ENCODE measurements at places on chromosomes 1 and 21. TPM values are rescaled to one million over a fixed set of nuclear protein-coding genes. Genes with fewer than 3 reads are reported as not detected.

DNA sequence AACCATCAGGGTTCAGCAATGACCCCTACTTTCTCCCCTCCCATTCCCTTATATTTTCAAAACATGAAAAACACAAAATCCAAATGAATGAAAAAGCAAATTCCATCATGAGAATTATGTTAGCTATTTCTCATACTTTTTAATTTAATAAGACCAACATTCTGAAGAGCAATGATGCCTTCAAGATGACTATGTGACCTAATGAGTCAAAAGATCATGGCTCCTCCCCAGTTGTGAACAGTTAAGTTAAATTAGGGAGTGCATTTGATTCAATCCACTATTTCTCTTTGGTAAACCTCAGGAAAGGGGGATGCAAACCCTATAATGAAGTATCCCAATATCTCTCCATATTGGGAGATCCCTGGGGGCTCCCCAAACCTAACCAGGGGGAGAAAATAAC, 36.5 kb downstream of the PUM1 start:
- peak; percentile 27 for DNase-seq

DNA sequence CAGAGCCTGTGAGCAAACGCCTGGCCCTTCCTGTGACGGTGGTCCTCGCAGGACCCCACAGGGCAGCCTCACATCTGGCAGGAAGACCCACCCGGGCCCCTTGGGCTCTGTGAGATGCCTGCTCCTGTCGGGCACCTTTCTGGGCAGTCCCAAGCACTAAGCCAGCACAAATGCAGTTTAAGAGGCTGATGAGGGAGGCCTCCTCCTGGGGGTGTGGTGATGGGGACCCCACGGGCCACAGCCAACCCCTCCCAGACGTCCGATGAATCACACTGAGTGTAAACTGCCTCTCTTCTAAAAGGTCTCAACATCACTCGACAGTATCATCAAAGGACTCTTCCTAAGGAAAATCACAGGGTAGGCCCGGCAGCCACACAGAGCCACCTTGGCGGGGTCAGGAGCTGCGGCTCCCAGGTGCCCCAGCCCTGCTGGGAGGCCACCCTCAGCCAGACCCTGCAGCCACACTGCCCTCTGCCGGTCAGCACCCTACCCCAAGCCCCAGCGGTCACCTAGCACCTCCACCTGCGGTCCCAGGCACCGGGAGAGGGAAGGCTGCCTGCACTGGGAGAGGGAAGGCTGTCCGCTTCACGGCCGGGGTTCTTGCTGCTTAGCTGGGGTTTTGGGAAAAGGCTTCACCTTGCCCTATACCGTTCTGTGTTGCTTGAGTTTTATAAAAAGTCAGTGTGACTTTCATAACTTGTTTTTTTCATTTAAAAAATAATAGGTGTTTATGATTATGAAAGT, 3.9 kb upstream of the PRKCZ start:
- no peak for DNase-seq

TMPRSS15 gene
- total RNA-seq: not detected

PM20D1 gene
- not detected for total RNA-seq

VASH2 gene
- 3.3 TPM for total RNA-seq

FAM78B gene
- 0.13 TPM for total RNA-seq

CCDC17 gene
- total RNA-seq: 0.98 TPM
